ENCODE measurements at places on chromosomes 11 and 22.

DNA sequence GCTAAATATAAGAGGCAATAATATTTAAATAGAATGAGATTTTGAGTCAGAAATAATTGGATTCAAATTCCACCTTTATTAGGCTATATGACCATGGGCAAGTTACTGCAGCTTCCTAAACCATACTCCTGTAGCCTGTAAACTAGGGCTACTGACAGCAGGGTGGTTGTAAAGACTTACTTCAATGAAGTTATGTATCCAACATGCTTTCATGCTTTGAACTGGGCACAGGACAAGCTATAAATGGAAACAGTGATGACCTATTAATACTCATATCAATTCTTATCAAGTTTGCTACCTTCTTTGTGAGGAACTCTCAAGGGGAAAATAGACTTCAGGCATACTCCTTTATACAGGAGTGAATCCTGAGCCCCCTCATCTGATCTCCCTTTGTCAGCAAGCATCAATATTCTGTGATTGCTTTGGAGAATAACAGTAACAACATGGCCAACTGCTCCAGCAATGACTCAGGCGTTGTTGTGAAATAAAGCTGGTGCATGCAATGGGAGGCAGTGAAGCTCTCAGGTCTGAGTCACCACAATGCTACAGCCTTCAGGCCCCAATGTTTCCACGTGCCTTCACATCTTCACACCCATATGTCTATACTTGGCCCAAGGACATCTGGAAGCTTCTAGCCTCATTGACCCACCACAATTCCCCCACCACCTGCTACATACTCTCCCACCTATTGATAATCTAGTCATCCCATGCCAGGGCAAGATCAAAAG, 102.5 kb downstream of the KCNA4 start:
- no peak for DNase-seq

DNA sequence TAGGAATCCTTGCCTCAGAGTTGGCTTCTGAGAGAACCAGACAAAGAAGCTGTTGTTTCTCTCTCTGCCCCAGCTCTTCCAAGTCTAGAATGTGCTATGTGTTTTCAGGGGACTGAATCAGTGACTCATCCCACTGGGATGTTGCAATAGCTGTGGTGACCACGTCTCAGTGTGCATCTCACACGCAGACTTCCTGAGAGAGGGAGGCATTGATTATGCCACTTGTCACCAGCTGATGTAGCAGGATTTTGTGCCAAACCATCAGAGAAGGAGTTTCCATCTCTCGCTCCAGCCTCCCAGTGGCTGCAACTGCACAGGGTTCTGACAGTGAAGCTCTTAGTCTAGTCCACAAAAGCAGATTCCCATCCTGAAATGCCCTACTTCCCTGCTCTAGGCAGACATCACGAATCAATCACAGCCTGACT, 455.8 kb downstream of the MIAT start:
- DNase-seq = peak; percentile 96

DNA sequence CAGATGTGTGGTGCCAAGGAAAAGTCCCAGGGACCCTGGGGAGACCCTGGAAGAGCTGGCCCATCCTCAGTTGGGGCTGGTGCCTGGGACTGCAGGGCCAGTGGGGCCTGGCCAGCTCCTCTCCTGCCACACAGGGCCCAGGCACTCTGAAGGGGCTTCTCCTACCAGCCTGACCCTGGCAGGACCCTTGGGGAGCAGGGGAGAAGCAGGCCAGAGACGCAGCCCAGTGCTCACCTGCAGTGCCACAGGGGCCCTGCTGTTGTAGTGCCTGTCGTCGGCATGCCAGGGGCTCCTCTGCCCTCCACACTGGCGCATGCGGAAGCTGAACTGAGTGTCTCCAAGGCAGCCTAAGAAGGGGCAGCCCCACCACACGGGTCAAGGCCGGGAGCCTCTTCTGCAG, 9.1 kb downstream of the DENND6B start:
- no peak for DNase-seq

DNA sequence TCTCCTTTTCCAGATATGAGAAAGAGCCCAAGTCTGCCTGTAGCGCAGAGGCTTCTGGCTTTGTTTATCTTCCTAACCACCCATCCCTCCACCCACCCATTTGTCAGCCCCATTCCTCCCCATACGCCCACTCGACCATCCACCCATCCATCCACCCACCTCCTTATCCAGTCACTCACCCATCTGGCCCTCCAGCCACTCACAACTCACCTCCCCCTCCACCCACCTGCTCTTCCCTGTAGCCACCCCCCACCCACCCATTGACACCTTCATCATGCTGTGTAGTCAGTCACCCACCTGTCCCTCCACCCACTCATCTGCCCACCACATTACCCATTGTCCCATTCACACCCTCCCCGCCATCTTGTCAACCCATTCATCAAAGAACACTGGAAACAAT, 5.5 kb downstream of the CST6 start:
- no peak for DNase-seq

GRCh38 chr11:30244265-30244664, 13.5 kb downstream of the FSHB start:
- DNase-seq = no peak

- DNase-seq = peak; percentile 19
These were observed at the start of gene DEUP1 for GRCh38 chr11:93330446-93330984. Gene DEUP1 (plus strand): TSS chr11:93330742. CDS start chr11:93332260, 1,518 bp downstream.

DNA sequence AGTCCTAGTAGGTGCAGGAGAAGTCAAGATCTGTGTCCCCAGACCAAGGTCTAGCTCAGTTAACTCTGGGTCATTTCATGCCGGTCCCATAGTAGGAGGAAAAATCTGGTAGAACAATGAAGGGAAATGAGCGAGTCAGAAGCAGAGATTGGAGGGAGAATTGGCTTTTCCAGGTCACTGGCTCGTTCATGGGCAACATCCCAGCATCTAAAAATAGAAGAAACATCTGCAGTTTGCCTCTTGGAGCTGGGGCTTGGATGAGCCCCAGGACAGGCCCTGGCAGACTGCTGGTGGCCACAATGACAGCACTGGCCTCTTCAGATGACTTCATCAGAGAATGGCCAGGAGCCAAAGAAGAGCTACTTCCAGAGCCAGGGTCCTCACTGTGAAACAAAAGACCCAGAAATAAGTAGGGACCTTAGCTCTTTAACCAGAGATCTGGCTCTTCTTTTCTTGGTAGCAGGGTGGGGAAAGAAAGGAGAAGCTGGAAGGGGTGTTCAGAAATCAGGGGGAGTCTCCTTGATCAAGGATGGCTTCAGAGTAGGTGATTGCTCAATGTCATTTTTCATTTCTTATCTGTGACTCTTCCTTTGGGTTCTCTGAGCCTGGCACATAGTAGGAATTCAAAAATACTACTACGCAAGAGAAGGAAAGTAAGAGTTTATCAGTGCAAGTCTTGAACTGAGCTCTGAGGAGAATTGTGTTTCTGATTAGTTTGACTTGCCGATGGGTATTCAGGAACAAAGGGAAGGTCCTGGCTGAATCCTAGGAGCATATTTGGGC, 102.6 kb downstream of the TMPRSS5 start:
- peak; percentile 40 for DNase-seq

- no peak for DNase-seq
These were observed 883 bp upstream of the VPREB3 start for GRCh38 chr22:23754980-23755636.

GRCh38 chr11:36750349-36750748, 152.3 kb upstream of the RAG2 start:
- DNase-seq = no peak

- no peak for DNase-seq
These were observed 9.4 kb downstream of the SLCO2B1 start for GRCh38 chr11:75160220-75160757.

DNA sequence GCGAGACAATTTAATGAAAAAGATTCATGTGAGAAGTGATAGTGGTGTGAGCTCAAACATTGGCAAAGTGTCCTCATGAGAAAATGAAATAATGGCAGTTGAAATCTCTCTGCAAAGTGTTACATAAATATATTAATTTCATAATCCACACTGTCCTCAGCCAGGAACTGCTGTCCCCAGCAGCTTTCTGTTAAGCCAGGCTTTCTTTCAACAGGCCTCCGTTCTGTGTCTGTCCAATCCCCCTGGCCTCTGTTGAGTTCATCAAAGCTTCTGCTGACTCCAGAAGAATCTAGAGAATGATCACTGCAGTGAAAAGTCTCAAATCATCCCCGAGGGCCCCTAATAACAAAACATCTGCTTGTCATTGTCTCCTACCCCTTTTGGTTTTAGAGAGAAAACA, 10.0 kb upstream of the ASCC2 start:
- DNase-seq = peak; percentile 46

DNA sequence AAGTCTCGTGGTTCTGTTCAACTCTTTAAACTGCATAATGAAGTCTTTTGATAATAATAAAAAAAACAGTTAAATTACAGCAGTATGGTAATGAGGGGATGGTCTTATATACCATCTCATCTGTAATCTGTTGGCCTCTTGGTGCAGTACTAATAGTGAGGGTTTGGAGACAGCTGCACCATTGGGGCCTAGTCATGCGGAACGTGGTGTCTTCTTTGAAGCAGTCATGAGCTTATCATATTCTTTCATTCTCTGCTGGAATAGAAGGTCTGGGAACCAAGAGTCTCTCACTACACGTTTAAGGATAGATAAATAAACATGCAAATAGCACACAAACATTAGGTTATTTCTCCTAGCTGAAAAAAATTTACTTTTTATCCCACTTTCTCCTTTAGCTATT, 40.9 kb upstream of the OR9Q1 start:
- no peak for DNase-seq

GRCh38 chr22:26115266-26115665, 54.0 kb upstream of the SEZ6L start:
- no peak for DNase-seq

- DNase-seq = no peak
These were observed 155.5 kb upstream of the DDI1 start for GRCh38 chr11:103880968-103881367.

DNA sequence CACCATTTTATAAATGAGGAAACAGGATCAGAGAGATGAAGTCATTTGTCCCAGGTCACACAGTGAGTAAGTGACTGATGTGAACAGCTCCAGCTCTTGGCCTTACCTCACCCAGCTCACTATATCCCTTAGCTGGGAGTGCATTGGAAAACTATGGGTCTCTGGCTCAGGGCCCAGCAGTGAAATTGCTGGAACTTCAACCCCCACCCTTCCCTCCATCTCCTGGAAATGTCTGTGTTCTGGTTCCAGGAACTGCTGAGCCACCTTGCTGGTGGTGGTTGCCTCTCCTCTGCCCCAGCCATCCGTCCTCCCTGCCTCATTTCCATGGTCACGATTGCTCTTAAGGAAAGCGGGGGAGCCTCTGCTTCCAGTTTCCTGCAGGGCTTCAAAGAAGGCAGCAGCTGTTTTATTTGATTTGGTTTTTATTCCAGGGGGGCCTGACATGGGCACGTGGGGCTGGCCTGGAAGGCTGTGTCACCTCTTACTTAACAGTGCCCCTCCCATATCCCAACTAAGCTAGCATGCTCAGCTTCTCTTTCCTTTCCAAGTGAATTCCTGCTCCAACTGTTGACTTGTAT, 46.2 kb upstream of the CSTF3 start:
- peak; percentile 35 for DNase-seq

DNA sequence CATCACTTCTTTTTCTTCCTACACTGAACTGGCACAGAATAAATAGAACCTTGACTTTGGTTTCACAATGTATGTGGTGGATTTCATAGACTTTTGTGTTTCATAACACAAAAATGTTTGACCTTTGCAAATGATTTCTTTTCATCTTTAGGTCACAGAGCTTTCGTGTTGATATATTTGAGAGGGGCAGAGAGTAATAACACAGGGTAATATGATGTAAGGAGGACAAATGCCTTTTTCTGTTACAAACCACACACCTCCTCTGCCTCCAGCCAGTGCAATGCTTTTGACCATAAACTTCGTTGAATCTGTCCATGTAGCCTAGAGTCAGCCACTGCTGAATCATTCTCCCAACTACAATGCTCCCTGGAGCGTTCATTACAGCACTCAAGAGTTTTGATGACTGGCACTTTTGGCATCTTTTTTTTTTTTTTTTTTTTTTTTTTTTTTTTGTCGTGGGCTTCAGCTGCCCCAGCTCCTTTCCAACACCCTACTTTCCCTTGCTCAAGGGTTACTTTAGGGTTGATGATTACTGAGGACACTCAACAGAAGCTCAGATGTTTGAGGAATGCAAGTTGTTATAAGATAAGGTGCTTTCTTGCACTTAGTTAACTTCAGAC, 11.4 kb upstream of the CAT start:
- DNase-seq = peak; percentile 67

GRCh38 chr11:13000721-13001120, 8.4 kb upstream of the RASSF10 start:
- DNase-seq = no peak

DNA sequence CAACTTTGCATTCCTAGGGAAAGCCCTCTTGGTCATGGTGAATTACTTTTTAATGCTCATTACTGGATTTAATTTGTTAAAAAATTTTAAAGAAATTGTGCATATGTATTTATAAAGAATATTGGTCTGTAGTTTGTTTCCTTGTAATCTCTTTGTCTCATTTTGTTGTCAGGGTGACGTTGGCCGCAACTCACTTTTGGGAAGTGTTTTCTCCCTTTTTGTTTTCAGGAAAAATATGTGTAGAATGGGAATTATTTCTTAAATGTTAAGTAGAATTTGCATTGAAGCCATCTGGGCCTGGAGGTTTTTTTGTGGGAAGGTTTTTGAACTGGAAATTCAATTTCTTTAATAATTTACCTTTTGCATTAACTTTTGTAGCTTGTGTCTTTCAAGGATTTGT, 149.1 kb downstream of the UVRAG start:
- DNase-seq = peak; percentile 55

DNA sequence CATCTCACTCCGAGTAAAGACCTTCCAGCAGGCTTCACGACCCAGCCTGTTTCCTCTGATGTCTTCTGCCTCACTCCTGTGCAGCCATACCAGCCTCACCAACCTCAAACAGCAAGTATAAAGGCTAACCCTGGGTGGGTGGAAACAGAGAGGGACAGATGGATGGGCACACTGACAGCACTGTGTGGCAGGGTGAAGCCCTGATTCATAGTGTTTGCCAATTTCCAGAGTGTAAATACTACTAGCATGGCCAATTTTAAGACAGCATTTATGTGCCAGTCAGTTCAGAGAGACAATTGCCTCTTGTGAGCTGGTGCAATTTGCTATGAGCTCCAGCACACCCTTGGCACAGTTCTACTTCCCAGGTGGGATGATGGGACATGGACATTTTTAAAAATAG, 21.5 kb downstream of the TST start:
- DNase-seq = no peak

- peak; percentile 43 for DNase-seq
These were observed 8.7 kb downstream of the PNPLA5 start for GRCh38 chr22:43883012-43883661.

- no peak for DNase-seq
These were observed 395.7 kb downstream of the MN1 start for GRCh38 chr22:27405672-27406388.

DNA sequence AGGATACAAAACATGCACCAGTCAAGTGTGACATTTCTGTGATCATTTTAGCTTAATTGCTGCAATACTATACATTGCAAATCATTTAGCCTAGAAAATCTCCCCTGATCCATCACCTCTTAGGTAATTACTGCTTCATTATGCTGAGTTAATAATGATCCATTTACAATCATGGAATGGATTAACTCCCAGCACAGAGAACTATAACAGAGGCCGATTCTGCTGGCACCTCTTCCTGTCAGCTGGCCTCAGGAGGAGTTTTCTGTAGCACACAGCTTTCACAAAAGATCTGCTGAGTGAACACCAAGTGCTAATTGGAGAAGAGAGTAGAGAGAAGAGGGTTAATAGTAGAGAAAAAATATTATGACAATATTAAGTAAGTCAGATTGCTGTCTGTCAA, 591.8 kb upstream of the KIRREL3 start:
- no peak for DNase-seq

GRCh38 chr22:17443405-17444203, 74.3 kb downstream of the CECR2 start:
- peak; percentile 28 for DNase-seq

- peak; percentile 84 for DNase-seq
These were observed 21.2 kb upstream of the FEZ1 start for GRCh38 chr11:125517116-125517770.

GRCh38 chr11:44140372-44140771, 44.9 kb downstream of the EXT2 start:
- no peak for DNase-seq

All from muscle of back (tissue), 13 donors.